ENCODE measurements at places on chromosomes 3 and 15. TPM values are rescaled to one million over a fixed set of nuclear protein-coding genes. Genes with fewer than 3 reads are reported as not detected.

- DNase-seq = no peak
Observed at GRCh38 chr3:64559588-64559987, 128.2 kb downstream of the ADAMTS9 start.

ST3GAL6 gene
- total RNA-seq = not detected

MESP1 gene
- total RNA-seq = 2.7 TPM

EIF3J gene
- 98.0 TPM for total RNA-seq

GRCh38 chr3:134351427-134351826 is 22.8 kb downstream of the AMOTL2 start:
- DNase-seq = peak; percentile 20

GRCh38 chr3:169106662-169107061 is 556.9 kb downstream of the MECOM start:
- no peak for DNase-seq

- no peak for DNase-seq
Observed at GRCh38 chr15:87826119-87826747, 430.3 kb downstream of the NTRK3 start.

DNA sequence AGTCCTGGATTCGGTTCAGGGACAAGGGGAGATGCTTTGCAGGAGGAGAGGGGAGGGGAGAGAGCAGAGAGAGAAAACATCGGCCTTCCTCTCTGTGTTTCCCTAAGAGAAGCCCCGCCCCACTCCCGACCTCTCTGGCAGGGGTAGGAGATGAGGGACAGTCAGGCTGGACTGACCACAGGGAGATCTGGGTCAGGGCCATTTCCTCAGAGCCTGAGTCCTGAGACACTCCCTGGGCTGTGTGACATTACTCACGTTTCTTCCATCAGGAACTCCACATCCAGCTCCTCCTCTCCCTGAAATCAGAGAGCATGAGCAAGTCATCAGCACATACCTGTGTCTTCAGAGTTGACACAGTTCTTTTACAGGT is 9.1 kb downstream of the PLA2G4D start:
- DNase-seq = no peak

CCR9 gene
- not detected for total RNA-seq
